ENCODE measurements at places on chromosomes 1 and 21.
A peak's percentile ranks its signal among the peaks of the same experiment; 100 is the strongest.

DNA sequence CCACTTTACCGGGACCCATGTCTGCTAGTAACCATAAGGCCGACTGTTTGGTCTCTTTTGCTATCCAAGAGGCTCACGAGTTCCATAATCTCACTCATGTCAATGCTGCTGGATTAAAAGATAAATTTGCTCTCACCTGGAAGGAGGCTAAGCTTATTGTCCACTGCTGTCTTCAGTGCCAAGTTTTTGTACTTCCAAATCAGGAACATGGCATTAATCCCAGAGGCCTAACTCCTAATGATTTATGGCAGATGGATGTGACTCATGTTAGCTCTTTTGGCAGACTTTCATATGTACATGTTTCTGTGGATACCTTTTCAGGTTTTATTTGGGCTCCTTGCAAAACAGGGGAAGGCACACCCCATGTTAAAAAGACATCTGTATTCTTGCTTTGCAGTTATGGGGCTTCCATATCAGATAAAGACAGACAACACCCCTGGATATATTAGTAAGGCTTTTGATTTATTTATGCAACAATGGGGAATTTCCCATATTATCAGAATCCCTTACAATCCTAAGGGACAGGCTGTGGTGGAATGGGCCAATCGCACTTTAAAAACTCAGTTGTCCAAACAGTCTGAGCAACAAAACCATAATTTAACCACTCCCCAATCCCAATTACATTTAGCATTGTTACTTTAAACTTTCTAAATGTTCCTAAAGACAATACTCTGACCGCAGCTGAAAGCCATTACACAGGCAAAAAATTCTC is 162.7 kb downstream of the IER5 start:
- DNase-seq, result no peak

- DNase-seq, result no peak
Measured at GRCh38 chr1:96427616-96428015, 294.0 kb upstream of the PTBP2 start.

DNA sequence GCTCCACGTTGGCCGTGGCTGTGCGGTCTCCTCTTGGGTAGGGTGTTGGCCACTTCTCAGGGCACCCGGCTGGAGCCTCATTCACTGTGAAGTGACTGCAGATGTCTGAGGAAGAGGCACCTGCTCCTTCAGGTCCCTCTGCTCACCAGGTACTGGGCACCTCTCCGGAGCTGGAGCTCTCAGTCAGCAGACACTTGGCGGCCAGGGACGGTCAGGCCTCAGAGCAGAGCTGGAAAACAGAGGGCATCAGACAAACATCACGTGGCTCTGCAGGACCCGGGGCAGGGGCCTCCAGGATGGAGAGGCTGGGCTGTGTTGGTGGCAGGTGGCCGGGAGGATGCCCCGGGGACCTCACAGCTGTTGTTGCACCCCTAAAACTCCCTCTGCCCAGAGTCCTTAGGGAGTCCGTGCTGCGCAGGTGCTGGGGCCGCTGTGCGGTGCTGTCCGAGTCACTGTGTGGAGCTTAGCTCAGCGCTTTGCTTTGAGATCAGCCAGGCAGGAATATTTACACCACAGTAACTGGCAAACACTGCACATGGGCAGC is 59.7 kb downstream of the SLX9 start:
- no peak for DNase-seq

- peak; percentile 86 for DNase-seq
Measured at GRCh38 chr1:25744140-25744581, 55.8 kb upstream of the SELENON start.

- no peak for DNase-seq
Measured at GRCh38 chr21:32719085-32719484, 8.7 kb downstream of the SYNJ1 start.

GRCh38 chr1:198904321-198904720 is 265.5 kb downstream of the PTPRC start:
- DNase-seq, result no peak

GRCh38 chr1:85264150-85264549 is 4.7 kb upstream of the C1orf52 start:
- DNase-seq, result no peak

GRCh38 chr1:1063945-1064831 is 9.9 kb downstream of the RNF223 start:
- peak; percentile 98 for DNase-seq

Measured in H7 (cell line).